ENCODE measurements at places on chromosomes 6 and 20.

- DNase-seq, result no peak
Measured at GRCh38 chr6:48973491-48973890, 489.6 kb downstream of the MMUT start.

DNA sequence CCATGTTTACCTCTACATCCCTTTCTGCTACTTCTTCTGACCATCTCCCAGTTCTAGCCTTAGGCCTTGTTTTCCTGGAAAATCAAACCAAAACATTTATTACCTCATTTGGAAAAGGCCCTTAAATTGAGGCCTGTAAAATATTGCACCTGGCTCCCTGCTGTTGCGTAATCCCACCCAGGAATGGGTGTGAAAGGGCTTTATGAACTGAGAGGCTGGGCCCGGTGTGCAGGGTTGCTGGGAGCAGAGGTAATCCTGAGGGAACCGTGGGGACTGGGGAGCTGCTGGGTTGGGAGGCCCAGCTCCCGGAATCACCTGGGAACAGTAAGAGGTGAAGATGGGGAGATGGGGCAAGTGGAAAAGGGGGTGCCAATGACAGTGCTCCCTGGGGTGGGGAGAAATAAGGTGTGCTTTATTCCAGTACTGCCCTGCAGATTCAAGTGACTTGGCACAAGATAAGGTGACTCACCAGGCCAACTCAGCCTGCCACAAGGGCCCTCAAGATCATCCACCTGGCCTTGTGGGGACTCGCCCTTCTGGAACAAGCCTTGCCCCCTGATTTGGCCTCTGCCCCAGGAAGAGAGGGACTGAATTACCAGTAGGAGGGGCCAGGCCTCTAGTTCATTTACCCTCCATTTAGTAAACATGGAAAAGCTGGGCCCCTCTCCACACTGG, 44.2 kb downstream of the KCNK5 start:
- no peak for DNase-seq

- DNase-seq, result no peak
Measured at GRCh38 chr6:2196079-2196679, 49.2 kb downstream of the GMDS start.

DNA sequence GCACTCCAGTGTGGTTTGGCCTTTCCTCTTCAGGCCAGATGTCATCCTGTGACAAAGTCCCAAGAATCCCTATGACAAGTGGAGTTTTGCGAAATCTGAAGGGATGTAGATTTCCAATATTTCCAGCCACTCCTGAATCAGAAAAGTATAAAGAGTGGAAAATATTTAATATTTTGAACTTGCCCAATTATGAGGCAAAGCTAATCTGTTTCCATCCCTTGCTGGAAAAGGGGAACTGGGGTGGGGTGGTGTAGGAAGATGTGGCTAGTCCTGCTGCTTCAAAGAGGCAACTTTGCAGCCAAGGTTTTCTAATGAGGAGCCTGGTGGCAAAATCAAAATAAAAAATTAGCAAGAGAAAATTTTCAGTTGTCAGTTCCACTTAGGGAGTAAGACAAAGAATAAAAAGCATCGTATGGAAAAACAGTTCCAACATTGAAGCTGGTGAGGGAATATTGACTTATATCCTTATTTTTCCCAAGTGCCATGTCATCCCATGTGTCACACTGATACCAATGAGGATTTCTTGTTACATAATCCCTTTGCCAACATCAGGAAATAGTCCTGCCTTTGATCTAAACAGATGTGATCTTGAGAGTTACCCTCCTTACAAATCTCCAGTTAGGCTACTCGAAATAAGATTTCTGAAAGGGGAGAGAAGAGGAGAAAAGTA, 480.0 kb upstream of the JARID2 start:
- no peak for DNase-seq

GRCh38 chr6:152087096-152087495, 279.6 kb downstream of the ESR1 start:
- DNase-seq, result no peak

DNA sequence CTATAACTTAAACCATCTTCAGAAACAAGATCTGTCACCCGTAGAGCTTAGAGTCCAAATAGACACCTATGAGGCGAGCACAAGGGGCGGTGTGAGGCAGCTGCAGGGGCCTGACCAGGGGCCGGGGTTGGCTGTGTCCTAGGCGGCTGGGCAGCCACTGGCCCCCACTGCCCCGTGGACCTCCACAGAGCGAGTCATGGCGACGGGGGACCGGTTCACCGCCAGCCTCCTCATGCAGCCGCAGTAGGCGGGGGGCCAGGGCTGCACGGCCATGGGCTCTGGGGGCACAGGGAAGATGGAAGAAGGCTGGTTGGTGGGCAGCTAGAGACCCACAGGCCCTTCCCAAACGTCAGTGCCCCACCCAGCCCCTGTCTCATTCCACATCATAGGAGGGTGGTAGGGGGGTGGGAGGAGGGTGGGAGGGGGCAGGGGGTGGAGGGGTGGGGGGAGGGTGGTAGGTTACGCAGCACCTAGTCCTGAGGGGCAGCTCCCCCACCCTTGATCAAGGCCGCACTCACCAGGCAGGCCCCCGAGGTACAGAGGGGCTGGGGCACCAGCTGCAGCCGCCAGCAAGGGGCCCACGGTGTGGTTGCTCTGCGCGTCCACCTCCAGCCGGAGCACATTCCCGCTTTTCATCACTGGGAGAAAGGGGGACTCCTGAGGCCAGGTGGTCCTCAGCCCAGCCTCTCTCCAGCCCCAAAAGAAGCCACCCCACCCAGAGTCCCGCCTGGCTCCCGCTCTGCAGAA, 6.6 kb downstream of the ADRM1 start:
- DNase-seq, result no peak

- DNase-seq, result no peak
Measured at GRCh38 chr6:100347901-100348550, 116.7 kb downstream of the SIM1 start.

DNA sequence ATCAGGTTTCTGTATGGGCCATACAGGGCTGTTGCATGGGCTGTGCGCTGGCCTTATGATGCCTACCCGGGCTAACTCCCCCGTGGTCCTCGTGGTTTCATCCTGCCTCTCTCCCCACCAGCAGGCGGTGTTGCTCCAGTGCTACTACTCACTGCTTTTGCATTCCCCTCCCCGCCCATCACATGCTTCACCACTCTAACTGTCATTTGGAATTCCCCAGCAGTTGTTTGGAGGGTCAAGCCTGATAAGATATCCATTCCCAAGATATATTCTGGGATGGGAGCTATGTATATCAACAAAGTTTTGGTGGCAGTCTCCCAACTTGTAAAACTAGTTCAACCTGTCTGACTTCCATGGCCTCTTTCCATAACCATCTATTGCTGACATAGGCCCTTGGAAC, 233.2 kb upstream of the SOX4 start:
- no peak for DNase-seq

DNA sequence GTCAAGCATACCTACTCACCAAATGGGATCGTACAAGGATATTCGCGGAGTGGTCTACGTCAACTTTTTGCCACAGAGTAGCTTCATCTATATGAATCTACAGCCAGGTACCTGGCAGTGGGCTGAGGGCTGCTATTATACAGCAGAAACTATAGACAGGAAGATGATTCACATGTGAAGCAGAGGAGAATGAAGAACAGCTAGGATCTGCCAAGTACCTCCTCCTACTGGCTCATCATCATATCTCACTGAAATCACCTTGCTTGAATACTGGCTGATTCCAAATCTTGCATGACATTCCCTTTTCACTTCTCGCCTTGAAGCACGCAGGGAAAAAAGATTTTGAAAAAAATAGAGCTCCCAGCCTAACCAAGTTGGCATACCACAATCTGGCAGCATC, 488.7 kb upstream of the NRSN1 start:
- DNase-seq, result no peak

DNA sequence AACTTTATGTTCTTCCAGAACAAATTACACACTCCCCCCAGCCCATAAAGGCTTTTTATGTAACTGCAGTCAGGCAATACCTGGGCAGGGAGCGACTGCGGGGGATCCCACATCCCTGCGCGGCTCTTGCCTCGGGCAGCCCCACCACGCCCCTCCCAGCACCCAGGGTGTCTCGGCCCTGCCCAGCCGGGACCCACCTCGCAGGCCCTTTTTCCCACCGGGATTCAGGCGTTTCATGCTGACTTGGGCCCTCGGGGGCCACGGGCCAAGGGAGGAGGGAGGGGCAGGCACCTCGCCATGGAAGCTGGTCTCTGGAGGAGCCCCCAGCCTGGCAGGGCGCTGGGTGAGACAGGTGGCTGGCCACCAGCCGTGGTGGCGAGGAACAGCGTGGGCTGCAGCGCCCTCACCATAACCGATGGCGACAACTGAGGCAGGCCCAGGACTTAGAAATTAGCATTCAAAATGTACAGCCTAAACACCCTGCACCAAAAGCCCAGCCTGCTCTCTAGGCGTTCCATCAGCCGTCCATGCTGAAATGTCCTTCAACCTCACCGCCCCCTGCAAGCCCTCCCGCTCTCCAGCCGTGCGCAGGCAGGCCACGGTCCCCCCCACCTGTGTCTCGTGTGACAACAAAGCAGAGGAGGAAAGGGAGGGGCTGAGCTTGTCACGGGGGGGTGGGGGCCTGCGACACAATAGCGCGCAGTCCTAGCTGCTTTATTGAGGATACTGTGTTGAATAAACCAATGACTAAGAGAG, 15.1 kb upstream of the FOXC1 start:
- DNase-seq, result no peak

GRCh38 chr6:10098756-10099528, 315.9 kb downstream of the TFAP2A start:
- DNase-seq, result no peak

DNA sequence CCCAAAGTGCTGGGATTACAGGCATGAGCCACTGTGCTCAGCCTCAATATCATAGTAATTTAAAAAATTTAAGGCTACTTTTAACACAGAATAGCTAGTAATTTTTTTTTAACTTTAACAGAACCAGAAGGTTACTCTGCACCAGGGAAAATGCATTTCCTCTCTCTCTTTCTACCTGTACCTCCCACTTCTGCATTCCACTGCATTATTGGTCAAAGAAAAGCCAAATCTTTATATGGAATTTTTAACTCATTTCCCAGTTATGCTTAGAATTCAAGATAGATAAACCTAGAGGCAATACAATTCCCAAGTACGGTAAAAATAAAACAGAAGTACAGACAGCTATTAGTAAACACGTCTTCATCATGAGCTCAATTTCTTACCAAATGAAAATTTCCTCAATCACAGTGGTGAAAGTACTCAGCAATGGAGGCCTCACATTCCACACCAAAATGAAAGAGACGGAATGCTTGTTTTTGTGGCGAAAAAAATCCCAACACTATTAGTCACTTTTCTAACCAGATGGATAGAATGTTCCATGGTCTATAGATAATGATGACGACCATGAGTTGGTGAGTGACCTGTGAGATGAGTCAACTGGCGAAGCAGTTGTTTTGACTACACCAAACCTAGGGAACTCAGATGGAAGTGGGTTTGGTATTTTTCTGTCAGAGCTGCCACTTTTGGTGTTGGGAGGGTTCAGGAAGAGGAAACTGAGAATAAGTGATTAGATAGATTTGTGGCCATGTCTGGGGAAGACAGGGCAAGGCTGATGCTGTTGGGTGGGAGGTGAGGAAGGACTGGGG, 104.7 kb upstream of the SGK1 start:
- DNase-seq, result no peak

GRCh38 chr6:163570579-163571231, 156.2 kb downstream of the QKI start:
- DNase-seq, result no peak

GRCh38 chr6:14305624-14306023, 188.1 kb downstream of the CD83 start:
- DNase-seq, result no peak

DNA sequence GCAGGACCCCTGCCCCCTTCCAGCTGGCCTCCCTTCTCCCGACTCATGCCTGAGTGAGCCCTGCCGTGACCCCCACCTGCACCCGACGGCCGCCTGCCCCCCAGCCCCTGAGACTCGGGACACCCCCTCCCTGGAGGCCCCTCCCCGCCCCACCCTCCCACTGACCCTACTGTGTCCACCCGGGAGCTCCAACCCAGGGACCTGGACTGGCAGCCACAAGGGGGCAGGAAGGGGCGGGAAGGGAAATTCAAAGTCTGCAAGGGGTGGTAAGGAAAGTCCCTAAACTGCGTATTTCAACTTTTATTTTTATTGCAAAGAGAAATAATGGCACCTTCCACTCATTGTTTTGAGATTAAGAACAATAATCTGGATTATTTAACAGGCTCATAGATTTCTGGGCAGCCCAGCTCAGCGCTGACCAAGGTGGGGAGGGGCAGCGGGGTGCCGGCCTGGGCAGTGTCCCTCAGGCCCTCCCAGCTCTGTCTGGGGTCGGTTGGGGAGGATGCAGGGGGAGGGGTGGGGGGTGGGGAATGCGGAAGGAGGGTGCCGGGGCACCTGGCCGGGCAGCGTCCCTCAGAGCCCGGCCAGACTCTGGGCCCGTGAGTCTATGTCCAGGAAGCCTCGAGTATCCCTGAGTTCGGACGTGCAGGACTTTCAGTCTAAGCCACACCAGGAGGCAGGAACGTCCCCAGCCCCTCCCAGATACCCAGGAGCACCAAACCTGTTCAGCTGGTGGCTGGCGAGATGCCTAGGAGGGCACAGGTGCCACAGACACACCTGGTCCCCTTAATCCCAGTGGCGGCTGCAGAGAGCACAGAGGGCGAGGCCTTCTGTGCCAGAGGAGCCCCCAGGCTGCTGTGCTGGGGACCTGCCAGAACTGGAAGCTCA, 1.3 kb upstream of the PTK6 start:
- DNase-seq, result peak; percentile 84

GRCh38 chr6:90233994-90234393, 62.6 kb downstream of the BACH2 start:
- no peak for DNase-seq

GRCh38 chr20:3221398-3222226, 12.3 kb downstream of the ITPA start:
- DNase-seq, result no peak

DNA sequence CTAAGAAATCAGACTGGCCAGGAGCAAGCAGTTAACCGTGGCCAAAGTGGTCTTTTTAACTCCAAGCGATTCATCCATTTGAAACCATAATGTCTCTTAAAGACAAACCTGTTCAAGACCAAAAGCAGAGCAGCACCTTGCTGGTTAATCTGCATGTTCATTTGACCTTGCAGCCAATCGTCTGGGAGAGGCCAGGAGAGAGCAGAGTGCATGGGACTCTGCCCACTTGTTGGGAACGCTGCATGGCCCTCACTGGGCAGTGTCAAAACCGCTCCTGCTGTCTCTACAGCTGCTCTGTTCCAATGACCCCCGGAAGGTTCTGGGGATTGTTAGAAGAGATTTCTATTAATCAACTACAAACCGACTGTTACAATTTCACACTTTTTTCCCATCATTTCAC, 79.6 kb downstream of the OLIG3 start:
- no peak for DNase-seq

- DNase-seq, result no peak
Measured at GRCh38 chr6:169988769-169989550, 237.5 kb downstream of the ERMARD start.

- no peak for DNase-seq
Measured at GRCh38 chr20:56257604-56258003, 9.1 kb downstream of the MC3R start.

GRCh38 chr20:4060064-4060795, 44.9 kb upstream of the RNF24 start:
- DNase-seq, result no peak
